ENCODE measurements at places on chromosomes 16 and 17. TPM values are rescaled to one million over a fixed set of nuclear protein-coding genes. Genes with fewer than 3 reads are reported as not detected.

Gene C1QTNF8
- 0.13 TPM for total RNA-seq

Gene DCTPP1
- 72.2 TPM for total RNA-seq

- no peak for DNase-seq
These were observed 27.8 kb upstream of the RHOT1 start for GRCh38 chr17:32114536-32114935.

- DNase-seq = no peak
These were observed 37.7 kb downstream of the TMEM204 start for GRCh38 chr16:1571012-1571671.

Gene CNGB1
- total RNA-seq = not detected

DNA sequence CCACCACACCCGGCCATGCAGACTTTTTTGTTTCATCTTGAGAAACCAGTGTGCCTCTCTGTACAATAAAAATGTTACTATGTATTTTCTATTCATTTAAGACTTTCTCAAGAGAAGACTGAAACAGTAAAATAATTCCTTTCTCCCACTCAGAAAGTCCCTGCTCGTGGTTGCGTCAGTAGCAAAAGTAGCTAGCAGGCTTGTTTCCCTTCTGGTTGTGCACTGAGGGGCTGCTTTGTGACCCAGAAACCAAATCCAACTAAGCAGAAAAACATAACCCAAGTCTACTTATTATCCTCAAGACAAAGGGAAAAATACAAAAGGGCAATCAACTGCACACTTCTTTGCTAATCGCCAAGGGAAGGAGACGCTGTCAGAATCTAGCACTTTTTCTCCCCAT is 3.4 kb upstream of the PNPO start:
- DNase-seq = no peak
